ENCODE measurements at places on chromosomes 1 and 21.

DNA sequence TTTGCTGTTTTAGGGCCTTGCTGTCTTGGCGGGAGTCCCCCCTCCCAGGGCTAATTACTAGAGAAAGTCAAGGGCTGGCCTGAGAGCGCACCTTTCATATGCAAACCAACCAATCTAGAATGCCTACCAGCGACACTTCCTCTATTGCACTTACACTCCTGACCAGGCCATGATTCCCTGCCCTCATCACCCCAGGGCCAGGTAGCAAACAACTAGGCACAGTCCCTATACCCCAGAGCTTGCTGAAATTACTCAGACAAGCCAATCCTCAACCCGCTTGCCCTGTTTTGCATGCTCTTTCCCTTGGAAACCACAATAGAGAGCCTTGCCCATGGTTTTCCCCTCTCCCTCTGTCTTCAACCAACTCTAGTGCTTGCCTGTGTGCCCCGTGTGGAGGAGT lies 70.3 kb downstream of the URB2 start:
- DNase-seq, result no peak

GRCh38 chr1:33008051-33008914 lies 28.4 kb downstream of the AK2 start:
- DNase-seq, result no peak

DNA sequence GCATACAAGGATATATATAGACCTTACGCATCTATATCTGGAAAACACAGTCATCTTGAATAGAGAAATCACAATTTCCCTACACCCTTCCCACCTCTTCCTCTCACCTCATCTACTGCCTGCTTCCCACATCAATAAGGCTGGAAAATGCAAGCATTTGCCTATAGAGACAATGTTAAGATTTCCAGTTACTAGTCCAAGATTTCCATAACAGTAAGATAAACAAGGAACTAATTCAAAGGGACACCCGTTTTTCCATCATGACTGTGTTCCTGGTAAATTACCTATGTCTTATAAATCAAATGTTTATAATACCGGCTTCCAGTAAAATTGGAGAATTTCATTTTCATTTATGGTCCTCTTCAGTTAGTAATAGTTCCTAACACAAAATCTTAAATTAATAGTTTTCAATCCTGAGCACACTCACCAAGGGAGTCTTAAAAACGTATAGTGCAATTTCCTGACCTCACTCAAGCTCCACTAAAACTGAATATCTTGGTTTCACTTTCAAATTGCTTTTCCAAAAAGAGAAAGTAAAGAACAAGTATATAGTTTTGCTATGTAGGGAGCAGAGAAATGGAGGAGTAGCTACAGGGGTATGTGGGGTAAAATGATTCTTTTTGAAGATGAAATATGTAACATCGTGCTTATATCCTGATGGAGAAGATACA lies 398.7 kb downstream of the PLPP3 start:
- no peak for DNase-seq

DNA sequence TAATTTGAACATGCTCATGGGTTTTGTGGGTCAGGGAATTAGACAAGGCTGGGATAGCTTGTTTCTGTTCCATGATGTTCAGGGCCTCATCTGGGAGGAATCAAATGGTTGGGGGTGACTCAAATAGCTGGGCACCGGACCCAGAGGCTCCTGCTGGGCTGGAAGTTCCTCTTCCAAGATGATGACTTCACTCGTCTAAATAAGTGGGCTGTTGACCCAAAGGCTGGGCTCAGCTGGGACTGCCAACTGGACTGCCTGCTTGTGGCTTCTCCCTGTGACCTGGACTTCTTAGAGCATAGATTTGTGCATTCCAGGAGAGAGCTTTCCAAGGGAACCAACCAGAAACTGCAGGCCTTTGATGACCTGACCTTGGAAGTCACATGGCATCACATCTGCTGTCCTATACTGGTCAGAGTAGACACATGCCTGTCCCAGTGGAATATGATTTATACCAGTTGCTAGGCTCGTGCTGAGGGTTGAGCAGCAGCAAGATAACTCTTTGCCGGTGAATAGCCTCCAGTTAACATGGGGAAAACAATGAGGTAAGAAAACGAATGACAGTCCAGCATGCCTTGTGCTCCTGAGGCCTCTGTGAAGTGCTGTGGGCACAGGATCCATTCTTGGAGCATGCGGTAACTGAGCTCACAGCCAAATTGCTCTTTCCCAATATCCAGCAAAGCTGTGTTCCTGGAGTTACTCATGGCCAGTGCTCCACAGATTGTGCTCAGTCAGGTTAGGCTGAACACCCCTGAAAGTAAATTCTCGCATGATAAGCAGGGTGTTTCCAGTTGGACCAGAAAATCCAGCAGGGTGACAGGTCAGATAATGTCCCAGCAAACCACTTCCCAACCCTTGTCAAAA lies 272.9 kb upstream of the TMEM51 start:
- DNase-seq, result no peak

GRCh38 chr1:205274041-205274691 lies 46.4 kb downstream of the TMCC2 start:
- no peak for DNase-seq
